ENCODE measurements at places on chromosomes 1 and 21.

DNA sequence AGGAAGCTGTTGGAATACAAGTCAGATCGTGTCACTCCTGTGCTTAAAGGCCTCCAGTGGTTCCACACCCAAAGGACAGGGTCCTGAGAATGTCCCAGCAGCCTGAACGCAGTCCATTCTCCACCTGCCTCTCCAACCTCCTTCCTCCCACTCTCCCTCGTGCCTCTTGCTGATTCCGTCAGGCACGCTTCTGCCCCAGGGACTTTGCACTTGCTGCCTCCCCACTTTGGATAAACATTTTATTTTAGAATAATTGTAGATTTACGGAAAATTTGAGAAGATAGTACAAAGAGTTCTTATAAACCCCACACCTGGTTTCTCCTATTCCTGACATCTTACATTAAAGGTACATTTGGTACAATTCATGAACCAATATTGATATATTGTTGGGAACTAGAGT, 28.4 kb upstream of the LDLRAP1 start:
- no peak for DNase-seq

- DNase-seq, result no peak
These were observed 20.5 kb downstream of the CLCA4 start for GRCh38 chr1:86567341-86567740.

- no peak for DNase-seq
These were observed 21.7 kb upstream of the C1orf174 start for GRCh38 chr1:3921765-3922164.

- DNase-seq, result no peak
These were observed 1.9 kb downstream of the ETNK2 start for GRCh38 chr1:204149635-204150565.

- DNase-seq, result no peak
These were observed 56.0 kb downstream of the CD46 start for GRCh38 chr1:207807690-207808321.

DNA sequence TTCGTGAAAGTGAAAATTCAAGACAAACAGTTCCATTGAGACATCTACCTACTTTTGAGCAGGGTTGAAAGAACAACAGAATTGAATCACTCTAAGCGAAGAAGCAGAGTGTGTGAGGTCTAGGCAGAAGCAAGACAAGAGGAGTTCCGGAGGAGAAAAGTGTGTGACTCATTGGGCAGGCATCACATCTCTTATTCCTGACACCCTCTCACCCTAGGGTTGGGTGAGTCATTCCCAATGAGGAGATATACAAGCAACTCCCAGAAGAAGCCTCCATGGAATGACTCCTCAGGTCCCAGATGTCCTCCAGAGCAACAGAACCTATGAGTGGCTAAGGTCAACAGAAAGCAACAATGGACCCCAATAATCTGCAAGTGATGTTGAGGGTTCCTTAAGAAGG, 138.1 kb downstream of the TPR start:
- DNase-seq, result no peak

DNA sequence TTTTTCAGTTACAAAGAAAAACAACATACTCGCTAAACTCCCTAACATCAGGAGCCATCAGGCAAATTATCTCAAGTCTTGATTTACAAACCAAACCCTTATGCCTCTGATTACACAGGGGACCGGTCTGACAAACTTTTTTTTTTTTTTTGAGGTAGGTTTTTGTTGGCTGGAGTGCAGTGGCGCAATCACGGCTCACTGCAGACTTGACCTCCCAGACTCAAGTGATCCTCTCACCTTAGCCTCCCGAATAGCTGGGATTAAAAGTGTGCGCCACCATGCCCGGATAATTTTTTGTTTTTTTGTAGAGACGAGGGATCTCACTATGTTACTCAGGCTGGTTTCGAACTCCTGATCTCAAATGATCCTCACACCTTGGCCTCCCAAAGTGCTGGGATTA, 3.8 kb upstream of the MIIP start:
- DNase-seq, result no peak

DNA sequence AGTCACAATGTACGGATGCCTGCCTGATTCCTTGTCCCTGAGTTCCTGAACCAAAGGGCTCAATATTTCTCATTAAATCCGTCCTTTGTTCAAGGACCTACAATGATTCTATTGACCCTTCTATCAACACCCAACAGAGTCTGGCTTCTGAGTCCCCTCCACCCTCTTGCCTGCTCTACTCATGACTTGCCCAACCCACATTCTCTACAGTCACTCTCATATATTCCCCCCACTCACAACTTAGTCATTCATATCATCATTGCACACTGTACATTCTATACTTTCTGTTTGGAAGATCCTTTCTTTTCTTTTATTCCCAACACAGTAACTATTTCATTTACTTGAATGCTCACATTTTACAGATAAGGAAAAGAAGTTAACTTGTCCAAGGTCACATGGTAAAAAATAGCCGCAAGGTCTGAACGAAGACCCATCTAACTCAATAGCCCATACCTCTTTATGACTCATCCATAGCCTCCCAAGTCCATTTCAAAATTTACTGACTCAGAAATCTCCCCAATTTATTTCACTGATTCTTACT, 3.6 kb downstream of the OTUD7B start:
- no peak for DNase-seq

DNA sequence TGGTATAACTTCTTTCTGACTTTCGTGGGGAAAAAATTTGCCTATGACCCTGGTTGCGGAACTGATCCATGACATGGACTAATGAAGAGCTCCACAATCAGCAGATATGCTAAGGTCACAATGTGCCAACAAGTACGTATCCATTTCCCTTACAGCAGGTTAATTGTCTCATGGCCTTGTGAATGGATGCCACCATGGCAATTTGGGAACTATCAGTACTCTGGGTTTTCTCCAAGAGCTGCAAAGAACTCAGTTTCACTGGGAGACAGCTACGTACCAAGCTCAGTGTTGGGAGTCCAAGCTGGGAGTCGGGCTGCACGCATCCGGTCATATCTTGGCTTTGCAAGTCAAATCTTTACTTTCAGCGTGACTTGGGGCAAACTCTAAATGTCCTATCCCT, 64.8 kb downstream of the TIAM1 start:
- no peak for DNase-seq

DNA sequence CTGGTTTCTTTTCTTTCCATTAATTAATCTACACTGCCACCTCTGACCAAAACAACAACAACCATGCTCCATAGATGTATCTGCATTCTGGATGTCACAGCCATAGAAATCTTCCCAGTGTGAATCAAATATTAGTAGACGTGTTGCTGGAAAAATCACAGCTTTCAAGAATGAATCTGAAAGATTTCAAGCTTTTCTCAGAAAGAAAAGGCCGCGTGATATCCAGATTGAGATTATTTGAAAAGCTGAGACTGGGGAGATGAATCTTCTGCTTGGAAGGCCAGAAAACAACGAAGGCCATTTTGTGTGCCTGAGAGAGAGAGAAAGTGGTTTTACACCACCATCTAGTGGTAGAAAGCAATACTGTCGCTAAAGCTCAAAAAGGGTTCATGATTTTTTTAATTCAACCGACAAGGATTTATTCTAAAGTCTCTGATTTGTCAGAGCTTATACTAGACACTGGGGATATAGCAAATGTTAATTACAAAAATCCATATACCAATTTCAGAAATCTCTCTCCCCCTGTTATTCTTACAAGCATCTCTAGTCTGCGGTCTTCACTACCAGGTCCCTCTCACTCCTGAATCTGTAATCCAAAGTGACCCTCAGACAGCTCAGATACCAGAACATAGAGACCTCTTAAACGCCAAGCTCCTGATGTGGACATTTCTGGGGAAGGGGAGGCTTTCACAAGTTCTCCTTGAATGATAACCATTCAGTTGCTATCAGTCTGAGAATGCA, 87.5 kb upstream of the SGIP1 start:
- DNase-seq, result no peak

DNA sequence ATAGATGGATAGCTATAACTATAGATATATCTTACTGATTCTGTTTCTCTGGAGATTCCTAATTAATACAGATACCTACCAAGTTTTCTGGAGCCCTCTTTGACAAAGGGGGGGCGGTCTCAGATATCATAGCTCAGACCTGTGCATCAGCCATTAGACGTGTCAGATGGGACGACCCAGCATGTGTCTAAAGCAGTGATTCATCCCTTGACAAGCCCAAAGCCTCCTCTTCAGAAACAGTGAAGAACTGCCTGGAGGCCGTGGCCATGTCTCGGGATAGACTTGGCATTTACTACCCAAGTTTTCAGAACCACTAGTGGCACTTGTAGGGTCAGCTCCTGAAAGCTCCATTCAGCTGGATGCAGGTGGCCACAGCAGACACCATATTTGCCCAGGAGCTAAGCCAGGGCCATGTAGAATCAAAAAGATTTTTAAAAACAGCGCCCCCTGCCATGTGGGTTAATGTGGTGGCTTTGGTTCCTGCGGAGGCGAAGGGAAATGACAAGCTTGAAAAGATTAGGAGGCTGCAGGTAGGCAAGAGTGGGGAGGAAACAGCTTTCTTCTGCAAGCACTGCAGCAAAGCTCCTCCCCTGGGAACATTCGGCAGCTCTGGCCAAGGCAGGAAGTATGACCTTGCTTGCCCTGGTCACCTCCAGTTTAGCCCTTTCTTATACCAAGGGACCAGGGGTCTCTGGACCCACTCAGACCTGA, 82.2 kb downstream of the FBXO2 start:
- DNase-seq, result no peak

DNA sequence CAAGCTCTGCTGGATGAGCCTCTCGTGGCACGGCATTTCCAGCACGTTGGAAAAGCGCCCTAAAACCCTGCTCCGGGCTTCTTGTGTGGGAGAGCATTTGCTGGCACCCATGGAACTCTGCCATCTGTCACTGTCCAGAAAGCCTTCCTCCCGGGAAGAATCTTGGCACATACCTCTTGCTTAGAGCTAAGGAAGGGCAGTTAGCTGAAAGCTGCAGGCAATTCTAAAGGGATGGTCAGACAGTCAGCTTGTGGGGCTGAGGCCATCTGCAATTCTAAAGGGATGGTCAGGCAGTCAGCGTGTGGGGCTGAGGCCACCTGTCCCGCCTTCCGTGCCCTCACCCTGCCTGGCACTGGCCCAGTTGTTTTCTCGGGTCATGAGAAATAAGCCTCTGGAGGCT, 139.0 kb upstream of the TMEM51 start:
- DNase-seq, result no peak

- no peak for DNase-seq
These were observed 55.9 kb upstream of the SEC16B start for GRCh38 chr1:178025613-178026356.

DNA sequence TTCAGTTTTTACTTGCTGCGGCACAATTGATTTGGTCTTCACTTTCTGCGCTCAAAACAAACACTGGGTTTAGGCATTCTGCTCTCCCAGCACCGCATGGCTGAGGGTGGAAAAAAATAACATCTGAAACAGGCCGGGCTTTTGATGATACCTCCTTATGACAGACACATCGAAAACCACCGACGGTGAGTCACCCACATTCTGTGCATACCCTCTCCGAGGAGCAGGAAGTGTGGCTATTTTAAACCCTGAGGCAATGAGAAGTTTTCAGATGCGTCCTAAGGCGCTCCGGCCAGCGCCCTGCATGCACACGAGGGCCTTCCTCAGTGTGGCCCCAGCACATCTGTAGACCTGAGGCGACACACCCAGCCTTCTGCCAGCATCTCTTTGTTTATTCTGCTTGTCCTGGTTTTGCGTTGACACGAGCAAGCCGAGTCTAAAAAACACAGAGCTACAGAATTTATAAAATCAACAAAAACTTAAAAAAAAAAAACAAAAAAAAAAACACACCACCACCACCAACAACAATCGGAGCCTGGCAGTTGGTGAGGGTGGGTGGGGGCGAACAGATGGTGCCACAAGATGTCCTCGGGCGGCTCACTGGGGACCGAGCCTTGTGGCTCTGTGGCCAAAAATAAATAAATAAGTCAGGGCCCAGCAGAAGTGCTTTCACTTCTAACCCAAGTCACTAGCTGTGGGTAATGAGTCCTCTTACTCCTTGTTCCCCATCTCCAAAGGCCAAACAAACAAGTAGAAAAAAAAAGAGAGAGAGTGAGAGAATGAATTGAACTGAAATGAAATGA, 162.6 kb upstream of the IRF2BP2 start:
- DNase-seq, result peak; percentile 87

DNA sequence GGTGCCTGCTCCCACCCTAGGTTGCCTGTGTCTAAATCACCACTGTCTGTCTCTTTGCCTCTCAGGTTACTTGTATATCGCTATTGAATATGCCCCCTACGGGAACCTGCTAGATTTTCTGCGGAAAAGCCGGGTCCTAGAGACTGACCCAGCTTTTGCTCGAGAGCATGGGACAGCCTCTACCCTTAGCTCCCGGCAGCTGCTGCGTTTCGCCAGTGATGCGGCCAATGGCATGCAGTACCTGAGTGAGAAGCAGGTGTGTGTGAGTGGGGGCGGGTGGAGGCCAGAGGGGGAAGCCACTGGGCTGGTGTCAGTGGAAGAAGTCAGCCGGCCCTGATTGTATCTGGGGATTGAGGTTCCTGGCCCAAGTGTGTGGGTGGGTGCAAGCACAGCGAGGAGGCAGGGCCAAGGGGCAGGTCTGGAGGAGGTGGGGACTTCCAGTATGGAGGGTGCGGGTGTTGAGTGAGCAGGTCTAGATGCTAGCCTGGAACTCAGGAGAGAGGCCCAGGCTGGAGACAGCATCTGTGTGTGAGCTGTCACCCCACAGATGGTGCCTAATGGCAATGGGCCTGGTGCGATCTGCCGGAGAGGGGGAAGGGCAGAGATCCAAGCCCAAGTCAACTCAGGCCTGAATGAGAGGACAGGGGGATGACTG, 17.2 kb downstream of the TIE1 start:
- DNase-seq, result no peak

- DNase-seq, result no peak
These were observed 401.5 kb downstream of the DSCAM start for GRCh38 chr21:40445349-40445921.

GRCh38 chr1:109990302-109990653, 5.7 kb downstream of the AHCYL1 start:
- DNase-seq, result no peak

DNA sequence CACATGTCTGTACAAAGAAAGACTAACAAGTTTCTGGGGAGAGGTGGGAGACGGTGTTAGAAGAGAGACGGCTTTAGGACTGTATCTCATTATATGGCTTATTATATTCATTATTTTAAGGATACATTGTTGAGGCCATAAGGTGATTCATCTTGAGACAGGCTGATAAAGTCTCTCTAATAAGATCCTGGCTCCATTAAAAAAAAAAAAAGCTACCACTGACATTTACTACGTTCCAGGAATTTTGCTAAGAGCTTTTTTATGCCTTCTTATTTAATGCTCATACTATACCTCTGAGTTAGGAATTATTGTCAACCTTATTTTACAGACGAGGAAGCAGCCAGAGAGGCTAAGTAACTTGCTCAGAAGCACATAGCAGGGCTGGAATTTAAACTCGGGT, 173.7 kb downstream of the GABPA start:
- DNase-seq, result no peak

GRCh38 chr1:205260948-205261732, 33.4 kb downstream of the TMCC2 start:
- DNase-seq, result no peak
